ENCODE measurements at places on chromosomes 3 and 15.

- DNase-seq = no peak
Measured at GRCh38 chr15:43776101-43776717, 557 bp downstream of the ELL3 start.

DNA sequence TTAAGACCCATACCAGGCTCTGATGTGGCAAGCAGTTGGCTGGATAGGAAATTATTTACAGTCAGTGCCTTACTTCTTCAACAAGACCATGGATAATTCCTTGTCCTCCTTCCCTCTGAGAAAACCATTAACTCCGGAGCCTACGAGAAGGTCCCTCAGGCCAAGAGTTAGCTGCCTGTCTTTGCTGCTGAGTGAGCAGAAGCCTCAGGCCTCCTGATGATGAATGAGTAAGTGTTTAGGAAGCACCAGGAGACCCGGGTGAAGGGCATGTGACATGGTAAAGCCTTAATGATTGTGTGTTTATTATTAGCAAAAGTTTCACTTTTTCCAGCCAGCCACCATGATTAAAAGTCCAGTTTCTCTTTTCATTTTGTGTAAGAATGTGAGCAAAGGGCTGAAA lies 174.9 kb upstream of the TOPAZ1 start:
- no peak for DNase-seq

DNA sequence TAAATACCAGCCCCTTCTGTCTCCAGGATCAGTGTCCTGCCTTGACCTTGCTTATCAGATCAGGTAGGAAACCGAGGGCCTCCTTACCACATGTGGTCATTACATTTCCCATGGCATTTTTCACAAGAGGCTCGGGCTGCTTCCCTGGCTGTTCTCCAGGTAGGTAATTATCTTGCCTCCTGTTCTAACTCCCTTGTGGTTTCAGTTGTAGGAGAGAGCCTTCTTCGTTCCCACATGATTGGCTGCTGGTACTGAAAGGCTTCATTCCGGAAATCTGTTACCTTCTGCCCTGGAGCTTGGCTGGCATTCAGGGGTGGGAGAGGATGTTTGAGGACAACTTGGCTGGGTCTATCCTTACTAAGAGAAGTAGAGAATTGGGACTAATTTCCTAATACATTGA lies 46.8 kb upstream of the RORA start:
- no peak for DNase-seq

DNA sequence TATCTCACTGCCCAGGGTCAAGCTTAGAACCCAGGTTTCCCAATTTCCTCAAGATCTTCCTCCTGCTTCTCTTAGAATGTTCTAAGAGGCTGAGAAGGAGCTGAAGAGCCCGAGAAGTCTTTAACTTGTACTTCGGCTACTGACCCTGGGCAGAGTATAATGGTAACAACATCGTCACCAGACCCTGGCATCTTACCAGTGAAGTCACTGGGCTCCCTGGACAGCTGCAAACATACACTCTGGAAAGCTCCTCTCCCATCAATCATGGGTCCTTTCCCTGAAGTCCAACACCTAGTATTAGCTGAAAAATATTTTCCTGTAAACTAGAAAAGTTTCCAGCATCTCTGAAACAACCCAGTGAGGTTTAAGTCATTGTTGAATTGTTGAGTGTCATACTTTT lies 22.7 kb downstream of the CPEB1 start:
- DNase-seq = no peak

DNA sequence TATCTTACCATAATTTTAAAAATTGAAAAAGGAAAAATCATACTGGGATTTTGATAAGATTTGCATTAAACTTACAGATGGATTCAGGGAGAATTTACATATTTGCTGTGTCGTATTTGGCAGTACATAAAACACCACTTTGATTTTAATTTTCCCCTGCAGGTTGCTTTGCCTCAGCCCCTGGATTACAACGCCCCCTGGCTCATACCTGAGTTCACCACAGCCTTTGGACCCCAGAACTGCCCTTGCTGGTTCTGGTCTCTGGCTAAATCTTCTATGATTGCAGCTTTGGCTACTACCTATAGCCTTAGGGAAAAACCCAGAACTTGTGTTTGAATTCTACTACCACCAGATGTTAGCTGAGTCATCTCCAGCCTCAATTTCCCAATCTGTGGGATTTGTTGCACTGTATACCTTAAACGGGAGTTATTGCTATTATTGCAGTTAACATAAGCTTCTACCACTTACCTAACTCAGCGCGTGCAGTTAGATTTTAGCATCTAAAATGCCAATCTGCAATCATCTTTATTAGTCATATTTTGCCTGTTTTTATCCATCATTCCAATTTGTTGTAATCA lies 315.7 kb upstream of the GADL1 start:
- no peak for DNase-seq

- no peak for DNase-seq
Measured at GRCh38 chr3:165159760-165160421, 36.3 kb downstream of the SLITRK3 start.

DNA sequence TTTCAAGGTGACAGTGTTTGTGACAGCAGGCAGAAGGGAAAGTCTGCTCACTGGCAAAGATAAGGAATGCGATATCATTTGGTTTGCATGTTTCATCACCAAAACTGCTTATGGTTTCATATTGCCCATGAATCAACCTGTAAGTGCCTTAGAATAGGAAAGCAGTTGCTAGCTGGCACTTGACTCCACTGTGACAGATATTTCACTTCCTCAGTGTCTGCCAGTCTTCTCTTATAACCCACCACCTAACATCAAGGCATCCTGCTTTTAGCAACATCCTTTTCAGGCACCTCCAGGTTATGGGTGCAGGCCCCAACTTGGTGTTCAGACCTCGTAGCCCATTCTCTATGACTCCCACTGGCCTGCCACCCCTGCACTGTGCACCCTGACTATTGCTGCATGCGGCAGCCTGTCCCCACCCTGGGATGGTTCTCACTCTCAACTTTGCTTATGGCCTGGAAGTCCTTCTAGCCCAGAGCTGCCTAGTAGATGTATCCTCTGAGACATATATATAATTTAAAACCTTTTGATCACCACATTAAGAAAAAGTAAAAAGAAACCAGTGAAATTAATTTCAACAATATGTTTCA lies 154.4 kb upstream of the RARB start:
- DNase-seq = no peak

DNA sequence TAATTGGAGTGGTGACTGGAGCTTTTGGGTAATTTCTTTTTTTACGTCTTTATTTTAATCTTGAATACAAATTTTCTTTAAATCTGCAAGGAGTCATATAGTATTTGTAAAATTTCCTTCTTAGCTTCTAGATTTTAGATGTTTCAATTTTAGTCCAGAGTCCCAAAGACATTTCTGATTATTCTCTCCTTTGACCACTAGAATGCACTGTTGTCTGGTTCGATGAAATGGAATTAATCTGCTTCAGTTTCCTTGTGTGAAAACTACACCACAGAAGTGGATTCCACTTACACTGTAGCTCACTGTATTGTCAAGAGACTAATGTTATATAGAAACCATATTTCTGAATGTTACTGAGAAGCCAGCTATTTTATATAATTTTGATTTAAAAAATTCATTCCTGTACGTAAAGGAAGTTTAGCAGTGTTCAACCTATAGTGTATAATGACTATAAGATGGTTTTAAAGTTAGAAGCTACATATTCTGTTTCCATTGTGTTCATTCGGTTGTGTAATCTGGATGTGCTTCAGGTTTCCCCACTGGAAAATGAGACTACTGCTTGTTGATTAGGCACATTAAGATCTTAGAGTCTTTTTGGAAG lies 6.1 kb downstream of the GRAMD1C start:
- DNase-seq = no peak

GRCh38 chr3:138356730-138357405 lies 8.5 kb downstream of the MRAS start:
- DNase-seq = no peak

DNA sequence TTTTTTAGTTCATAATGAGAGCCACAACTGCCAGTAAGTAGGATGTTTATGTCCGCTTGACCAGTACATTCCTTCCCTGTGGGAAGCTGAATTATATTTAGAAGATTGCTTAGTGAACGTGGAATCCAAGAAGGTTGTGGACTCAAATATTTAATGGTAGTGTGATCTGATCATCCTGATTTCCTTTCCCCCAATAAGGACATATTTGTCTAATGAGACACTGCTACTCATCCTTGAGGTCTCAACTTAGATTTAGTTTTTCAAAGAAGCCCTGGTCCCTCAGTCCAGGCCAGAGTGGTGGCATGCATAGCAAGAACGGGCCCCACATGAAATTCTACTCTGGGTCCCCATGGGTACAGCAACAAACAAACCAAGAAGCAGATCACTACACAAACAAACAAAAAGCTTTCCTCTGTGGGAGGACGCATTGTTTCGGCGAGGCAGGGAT lies 60.8 kb downstream of the USP13 start:
- no peak for DNase-seq

GRCh38 chr3:180382638-180383180 lies 219.3 kb upstream of the TTC14 start:
- DNase-seq = no peak

DNA sequence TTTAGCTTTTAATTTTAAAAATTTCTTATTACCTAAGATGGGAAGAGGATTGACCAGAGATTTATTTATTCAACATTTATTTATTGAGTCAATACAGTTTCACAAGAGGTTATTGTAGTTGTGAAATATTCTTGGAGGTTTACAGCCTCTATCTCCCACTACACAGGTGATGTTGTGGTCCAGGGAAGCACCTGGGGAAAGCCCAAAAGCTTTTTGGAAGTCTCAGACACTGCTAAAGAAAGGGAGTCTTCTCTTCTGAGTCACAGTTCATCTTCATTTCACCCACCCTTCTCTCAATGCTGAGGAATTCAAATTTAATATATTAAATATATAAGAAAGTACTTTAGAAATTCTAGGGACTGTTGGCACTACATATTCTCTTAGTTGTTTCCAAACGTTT lies 41.8 kb downstream of the SERPINI1 start:
- no peak for DNase-seq

DNA sequence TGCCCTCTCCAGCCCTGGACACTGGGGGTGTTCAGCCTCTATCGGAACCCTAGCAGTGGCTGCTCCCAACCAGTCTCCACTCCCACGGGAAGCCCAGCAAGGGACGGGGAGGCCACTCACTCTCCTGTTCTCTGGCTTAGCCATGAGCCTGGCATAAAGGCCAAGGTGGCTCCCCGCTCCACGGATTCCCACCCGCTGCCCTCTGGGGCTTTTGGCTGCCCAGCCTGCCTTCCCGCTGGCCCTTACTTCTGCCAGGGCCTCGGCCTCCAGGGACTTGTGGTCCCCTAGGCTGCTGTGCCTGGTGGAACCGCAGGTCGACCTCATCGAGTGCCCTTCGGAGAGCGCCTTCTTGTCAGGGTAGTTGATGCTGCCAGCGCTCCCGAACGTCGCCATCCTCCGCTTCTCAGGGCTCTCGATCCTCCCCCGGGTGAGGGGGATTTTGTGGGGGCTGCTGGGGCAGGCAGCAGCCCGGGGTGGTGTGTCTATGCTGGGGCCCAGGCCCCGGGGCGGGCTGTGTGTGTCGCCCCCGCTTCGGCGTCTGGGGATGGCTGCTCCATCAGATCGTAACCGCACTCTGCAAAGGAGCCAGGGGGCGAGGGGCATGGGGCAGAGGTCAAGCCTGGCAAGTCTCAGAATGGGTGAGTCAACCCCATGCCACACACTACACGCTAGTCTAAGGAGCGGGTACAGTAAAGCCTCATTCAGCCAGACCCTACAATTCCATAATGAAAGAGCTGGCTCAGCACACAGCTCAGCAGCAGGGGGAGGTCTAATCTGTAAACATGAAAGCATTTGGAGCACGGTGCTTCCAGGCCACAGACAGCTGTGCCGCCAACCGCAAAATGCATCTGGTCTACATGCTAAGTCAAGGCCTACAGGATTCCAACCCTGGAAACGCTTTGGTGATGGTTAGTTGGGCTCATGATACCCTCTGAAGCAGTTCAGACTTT lies 27.3 kb upstream of the RAD18 start:
- no peak for DNase-seq

- no peak for DNase-seq
Measured at GRCh38 chr3:32531010-32531647, 28.5 kb upstream of the CMTM6 start.

DNA sequence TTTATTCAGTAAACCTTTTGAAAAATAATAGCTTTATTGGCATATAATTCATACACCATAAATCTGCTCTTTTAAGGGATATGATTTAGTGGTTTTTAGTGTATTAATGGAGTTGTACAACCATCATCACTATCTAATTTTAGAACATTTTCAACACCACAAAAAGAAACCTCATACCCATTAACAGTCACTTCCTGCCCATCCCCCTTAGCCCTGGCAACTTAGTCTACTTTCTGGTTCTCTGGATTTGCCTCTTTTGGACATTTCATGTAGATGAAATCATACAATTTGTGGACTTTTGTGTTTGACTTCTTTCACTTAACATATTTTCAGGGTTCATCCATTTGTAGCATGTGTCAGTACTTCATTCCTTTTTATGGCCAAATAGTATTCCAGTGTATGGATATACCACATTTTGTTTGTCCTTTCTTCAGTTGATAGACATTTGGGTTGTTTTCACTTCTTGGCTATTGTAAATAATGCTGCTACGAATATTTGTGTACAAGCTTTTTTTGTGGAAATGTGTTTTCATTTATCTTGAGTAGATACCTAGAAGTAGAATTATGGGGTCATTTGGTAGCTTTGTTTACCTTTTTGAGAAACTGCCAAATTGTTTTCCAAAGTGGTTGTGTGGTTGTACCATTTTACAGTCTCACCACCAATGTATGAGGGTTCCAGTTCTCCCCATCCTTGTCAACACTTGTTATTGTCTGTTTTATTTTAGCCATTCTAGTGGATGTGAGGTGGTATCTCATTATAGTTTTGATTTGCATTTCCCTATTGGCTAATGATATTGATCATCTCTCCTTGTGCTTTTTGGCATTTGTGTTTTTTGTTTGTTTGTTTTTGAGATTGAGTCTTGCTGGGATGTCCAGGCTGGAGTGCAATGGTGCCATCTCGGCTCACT lies 45.8 kb downstream of the SMAD3 start:
- no peak for DNase-seq

- no peak for DNase-seq
Measured at GRCh38 chr3:38002940-38003339, 12.4 kb downstream of the VILL start.

DNA sequence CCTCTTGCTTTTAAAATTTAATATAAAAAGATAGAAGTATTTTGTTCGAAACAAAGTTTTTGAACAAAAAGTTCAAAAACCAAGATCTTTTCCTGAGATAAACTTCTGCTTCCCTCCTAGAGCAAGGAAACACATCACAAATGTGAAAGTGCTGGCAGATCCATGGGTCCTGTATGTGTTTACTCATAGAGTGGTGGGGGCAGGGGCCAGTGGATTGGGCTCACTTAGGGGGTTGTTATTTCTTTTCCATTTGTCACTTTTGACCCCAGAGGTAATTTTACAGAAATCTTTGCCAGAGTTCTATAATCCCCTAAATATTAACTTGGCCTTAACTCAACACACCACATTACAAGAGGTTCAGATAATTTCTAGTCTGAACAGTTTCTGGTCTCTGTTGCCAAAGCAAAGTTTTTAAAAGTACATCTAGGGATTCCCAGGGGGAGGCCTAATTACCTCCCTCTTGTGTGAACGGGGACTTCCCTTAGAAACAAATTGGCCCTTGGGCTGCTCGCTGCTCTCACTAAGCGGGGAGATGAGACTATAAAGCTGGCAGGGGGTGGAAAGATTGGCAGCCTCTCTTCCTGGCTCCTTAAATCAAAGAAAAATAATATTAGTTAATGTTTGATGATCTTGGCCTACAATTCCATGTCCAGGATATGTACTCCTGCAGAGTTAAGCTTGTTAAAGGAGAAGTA lies 66.8 kb upstream of the PTX3 start:
- no peak for DNase-seq

GRCh38 chr15:73344056-73344455 lies 24.7 kb downstream of the HCN4 start:
- DNase-seq = no peak

- no peak for DNase-seq
Measured at GRCh38 chr15:25932696-25933095, 69.6 kb upstream of the ATP10A start.
